Hematopoietic multipotent progenitor cell treated with erythropoietin and hydrocortisone succinate and interleukin-3 and kit ligand, for 6 days (in vitro differentiated cells): ENCODE measurements at places on chromosomes 2 and 18.

DNA sequence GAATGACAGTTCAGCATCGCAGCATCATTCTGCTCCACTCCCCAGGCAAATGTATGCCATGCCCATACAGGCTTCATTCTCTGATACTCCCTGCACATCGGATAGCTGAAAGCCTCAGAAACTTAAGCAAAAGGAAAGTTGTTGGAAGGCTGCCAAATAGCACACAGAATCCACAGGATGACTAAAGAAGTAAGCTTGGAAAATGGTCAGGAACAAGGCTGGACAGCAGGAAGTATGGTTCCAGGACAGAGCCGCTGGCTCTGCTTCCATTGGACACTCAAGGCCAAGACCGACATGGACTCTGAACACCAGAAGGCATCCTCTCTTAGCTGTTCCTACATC, 256.5 kb downstream of the CDH20 start:
- no peak for DNase-seq

- no peak for DNase-seq
Observed at GRCh38 chr2:88067189-88067588, 436 bp upstream of the SMYD1 start.

DNA sequence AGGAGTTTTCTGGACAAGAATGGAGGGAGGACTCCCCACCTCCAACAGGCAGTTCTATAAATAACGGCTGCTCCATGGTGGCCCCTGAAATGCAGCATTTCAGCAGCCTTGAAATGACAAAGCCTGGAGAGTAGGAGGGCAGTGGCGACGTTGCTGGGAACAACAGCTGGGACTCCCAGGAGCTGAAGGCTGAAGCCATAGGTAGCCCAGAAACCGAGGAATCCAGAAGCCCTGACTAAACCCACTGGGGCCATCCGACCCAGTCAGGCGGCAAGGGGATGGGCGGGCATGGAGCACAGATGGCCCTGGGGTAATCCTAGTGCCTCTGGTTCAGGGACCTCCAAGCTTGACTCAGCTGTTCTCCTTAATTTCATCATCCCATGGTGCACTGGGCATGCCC, 9.0 kb downstream of the PRKAG3 start:
- DNase-seq, result no peak

GRCh38 chr2:203722411-203722810, 16.0 kb downstream of the CD28 start:
- DNase-seq, result no peak

DNA sequence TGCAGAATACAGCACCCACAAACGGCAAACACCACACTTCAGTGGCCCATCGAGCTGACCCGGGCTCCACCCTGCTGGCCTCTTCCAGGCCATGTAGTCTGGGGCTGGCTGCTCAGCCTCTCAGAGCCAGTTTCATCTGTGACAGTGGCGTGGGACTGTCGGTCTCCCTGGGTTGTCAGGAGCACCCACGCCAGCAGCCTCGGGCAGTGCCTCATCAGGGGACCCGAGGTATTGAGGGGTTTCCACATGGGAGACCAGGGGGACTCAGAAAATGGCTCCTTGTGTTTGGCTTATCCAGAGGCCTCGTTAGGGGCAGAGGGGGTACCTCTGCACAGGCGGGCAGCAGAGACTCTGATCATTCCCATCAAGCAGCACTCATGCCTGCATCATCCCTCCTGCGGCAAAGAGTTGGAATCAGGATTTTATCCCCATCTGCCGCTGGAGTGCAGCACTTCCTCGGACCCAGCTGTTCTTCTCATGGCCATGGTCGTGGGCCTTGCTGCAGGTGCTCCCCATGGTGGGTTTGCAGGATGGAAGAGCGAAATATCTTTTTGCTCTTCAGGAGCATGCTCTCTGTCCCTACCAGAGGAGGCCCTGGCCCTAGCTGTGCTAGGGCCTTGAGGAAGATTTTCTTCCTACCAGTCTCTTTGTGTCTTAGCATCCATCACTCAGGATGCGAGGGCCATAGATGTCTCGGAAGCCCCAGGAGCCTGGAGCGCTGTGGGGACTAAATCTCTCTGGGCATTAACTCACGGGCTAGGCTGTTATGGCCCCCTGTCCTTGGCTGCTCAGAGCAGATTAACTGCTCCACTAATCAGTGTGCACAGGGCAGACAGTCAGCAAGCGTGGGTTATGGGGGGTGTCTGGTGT, 100.8 kb downstream of the CLIP4 start:
- DNase-seq, result no peak

DNA sequence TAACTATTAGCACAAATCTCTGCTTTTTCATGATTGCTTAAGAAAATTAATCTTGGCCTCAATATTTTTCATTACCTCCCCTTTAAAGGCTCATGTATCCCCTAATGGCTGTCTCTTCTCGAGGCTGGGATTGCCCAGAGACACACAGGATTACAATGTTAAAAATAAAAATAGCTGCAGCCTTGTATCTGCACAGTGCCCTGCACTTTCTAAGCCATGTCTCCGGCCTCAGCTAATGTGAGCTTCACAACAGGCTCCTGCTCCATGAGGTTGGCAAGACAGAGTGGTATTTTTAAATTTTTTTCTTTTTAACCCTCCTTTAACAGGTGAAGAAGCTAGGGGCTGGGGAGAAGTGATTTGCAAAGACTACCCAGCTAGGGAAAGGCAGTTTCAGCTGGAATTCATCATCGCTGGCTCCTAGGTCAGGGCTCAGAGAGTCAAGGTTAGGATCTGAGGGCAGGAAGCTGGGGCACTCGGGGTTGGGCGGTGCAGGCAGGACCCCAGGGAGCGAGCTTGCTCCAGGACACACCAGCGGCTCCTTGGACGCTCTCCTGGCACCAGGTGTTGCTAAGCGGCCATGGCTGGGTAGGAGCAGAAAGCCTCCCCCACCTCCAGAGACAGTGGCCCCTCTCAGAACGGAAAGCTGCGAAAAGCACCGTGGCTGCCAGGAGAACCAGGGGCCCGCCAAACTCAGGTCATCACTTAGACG, 135.6 kb downstream of the SMAD2 start:
- no peak for DNase-seq

GRCh38 chr18:2197946-2198345, 373.4 kb downstream of the METTL4 start:
- DNase-seq, result no peak

DNA sequence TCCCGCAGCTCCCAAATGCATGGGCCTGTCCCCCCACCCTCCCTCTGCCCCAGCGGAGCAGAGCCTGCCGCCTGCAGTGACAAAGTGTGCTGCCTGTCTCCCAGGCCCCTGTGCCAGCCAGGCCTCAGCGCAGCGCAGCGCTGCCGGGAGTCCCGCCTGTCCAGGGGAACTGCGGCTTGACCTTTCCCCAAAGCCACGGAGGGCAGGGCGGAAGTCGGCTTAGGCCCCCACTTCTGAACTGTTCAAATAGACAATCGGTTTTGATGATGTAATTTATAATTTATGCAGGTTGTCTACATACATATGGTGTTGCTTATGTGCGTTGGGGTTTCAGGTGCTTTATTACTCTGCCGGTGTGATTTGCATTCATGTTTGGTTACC, 7.1 kb downstream of the GBX2 start:
- DNase-seq, result no peak

GRCh38 chr2:4873876-4874593, 818.1 kb upstream of the SOX11 start:
- no peak for DNase-seq

DNA sequence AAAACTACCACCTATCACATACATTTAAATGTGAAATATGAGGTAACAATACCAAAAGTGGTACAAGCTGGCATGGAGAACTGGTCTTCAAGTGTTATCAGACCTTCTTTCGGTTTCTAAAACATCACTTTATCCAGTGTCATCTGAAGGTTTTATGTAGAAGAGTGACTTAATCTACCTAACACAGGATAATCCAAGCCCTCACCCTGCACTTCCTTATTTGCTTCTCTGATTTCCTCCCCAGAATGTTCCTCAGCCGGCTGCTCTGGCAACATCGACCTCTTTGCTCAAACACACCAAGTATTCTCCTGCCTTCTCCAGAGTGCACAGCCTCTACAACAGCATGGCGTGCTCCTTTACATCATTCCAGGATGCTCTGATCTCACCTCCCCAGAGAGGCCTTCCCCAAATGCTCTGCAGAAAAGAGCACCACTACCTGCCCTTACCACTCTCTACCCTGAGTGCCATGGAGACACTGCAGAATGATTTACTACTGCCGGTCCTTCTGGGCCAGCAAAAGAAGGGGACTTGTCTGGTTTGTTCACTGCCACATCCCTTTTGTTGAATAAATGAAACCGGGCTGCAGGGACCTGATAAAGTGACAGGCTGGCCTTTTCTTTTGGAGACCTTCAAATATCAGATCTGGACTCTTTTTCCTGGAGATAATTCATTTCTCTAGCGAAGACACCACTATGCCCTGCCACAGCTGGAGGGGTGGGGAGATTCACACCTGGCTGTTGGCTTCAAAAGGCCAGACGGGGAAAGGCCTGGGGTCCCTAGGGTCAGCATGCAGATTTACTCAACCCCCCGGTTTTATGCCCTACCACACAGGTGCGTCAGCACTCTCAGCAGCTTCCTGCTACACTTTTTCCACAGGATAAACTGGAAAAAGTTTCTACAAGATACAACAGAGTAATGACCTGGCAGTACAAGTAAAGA, 42.0 kb downstream of the TTR start:
- peak; percentile 28 for DNase-seq

GRCh38 chr2:21371499-21372003, 247.8 kb downstream of the TDRD15 start:
- DNase-seq, result no peak

GRCh38 chr2:55425431-55425831, 5.8 kb upstream of the CCDC88A start:
- peak; percentile 77 for DNase-seq

GRCh38 chr18:48800466-48800865, 150.3 kb downstream of the SMAD7 start:
- no peak for DNase-seq

- DNase-seq, result no peak
Observed at GRCh38 chr2:117936871-117937428, 76.9 kb downstream of the CCDC93 start.

DNA sequence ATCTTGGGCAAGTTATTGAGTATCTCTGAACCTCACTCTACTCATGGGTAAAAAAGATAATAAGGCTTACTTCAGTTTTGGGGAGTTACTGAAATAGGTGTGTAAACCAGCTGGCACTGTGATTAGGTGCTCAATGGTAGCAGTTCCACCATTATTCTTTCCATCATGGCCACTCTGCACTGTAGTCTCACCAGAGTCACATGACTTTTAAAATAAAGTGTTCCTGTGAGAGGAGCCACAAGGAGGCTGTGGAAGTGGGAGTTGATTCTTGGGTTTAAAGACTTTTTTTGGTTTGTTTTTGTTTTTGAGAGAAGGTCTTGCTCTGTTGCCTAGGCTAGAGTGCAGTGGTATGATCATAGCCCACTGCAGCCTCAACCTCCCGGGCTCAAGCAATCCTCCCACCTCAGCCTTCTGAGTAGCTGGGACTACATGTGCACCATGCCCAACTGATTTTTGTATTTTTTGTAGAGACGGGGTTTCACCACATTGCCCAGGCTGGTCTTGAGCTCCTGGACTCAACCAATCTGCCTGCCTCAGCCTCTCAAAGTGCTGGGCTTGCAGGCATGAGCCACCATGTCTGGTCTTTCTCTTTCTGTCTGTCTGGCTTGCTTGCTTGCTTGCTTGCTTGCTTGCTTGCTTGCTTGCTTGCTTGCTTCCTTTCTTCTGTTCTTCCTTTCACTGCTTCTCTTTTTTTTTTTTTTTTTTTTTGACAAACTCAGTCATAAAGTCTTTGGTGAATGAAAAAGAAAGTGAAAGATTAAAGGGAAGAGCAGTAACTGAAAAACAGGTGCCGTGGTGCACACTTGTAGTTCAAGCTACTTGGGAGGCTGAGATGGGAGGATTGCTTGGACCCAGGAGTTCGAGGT, 21.2 kb upstream of the ACVR1 start:
- DNase-seq, result peak; percentile 22

- DNase-seq, result no peak
Observed at GRCh38 chr2:62415019-62415431, 91.0 kb downstream of the TMEM17 start.

GRCh38 chr2:47870641-47871540, 35.4 kb downstream of the FBXO11 start:
- peak; percentile 30 for DNase-seq

DNA sequence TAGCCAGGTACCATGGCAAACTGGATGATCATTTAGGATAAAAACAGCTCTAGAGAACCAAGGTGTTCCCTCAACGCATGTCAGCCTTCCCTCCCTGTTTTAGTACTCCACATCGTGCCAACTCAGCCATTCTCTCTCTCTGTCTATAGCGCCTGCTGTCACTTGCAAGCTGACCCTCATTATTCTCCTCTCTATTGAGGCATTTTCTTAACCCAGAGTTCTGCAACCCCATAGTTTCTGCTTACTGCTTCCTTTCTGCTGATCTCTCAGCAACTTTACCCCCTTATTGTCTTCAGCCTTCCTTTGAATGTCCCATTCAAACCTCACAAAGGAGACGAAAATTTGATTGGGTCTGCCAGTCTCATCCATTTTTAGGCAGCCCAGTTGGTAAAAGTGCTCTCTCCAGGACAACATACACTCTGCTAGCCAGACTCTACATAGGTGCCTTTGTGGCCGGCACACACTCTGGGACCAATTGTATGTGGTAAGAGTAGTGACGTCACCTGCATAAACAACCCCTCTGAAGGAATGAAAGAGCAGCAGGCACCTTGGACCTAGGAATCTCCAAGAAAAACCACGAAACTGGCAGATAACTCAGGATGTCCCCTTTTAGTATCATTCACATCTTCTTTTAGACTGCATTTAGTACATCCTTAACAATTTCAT, 367.2 kb upstream of the KCNH7 start:
- DNase-seq, result no peak

DNA sequence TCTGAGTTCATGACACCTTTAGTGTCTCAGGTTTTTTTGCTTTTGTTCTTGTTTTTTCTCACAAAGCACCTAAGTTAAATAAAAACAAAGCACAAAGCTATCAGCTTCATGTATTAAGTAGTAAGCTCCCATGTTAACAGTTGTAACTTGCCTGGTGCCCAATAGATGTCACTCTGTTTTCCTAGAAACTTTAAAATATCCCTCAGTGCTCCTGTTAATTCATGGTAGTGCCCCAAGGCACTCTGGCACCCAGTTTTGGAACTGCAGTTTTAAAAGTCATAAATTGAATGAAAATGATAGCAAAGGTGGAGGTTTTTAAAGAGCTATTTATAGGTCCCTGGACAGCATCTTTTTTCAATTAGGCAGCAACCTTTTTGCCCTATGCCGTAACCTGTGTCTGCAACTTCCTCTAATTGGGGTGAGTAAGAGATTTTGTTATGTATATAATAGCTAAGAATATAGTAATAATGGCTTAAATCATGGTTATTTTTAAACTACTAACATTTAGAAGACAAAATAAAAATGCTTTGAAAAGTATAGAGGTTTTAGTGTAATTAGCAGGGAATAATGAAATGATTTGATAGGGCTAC, 555.0 kb upstream of the TMEFF2 start:
- peak; percentile 2 for DNase-seq

- no peak for DNase-seq
Observed at GRCh38 chr2:143890798-143891197, 629.1 kb downstream of the ZEB2 start.
